ACHN (cell line): ENCODE measurements at places on chromosomes 2 and 18.

- no peak for DNase-seq
Observed at GRCh38 chr2:141027221-141027620, 1103.6 kb downstream of the LRP1B start.

DNA sequence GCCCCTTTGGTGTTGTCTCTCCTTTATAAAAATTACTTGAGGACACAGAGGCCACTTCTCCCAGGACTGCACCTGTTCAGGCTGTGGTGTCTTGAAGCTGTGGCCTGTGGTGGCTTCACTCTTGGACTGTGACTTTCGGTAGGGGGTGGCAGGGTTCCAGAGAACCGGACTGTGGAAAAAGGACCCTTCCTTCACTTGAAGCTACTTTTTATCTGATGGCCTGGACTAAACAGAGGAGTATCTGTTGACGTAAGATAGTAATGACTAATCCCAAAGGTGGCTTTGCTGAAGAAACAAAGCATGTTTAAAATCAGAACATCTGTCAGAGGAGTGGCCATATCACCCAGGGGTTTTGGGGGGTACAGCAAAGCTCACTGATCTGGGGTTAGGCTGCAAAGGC is 60.8 kb downstream of the CENPO start:
- DNase-seq: no peak

- DNase-seq: no peak
Observed at GRCh38 chr18:37637478-37637850, 71.9 kb upstream of the CELF4 start.

- DNase-seq: no peak
Observed at GRCh38 chr18:76459312-76459686, 35.7 kb downstream of the ZNF516 start.

DNA sequence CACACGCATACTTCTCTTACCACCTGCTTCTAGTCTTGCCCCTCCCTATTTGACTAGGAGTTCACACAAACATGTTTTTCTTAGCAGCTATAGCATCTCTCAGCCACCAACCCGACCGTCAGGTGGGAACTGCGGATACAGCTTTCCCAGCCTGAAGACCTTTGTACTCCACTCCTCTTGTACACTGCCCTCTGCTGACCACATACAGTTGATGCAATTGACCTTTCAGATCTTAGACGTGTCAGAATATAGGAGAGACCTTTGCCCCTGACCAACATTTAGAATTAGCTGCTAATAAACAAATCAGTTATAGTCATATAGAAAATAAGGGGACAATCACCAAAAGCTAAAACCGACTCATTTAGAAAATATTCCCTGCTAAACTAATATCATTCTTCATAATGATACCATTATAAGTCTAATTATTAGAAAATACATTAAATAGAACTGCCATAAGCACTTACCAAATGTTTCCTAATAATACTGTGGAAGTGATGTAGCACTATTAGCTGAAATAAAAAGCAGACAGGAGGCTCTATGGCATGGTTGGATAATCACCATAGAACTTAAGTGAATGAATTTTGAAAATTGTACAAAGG is 208.4 kb downstream of the RAD51AP2 start:
- peak; percentile 68 for DNase-seq
